ENCODE measurements at places on chromosomes 16 and 17.
A peak's percentile ranks its signal among the peaks of the same experiment; 100 is the strongest.

DNA sequence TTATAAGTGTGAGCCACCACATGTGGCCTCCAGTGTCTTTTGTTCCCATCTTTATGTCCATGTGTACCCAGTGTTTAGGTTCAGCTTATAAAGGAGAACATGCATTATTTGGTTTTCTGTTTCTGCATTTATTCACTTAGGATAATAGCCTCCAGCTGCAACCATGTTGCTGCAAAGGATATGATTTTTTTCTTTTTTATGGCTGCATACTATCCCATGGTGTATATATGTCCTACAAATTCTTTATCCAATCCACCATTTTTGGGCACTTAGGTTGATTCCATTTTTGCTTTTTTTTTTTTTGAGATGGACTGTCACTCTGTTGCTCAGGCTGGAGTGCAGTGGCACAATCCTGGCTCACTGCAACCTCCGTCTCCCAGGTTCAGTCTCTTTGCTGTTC is 32.9 kb downstream of the ATAD5 start:
- DNase-seq, result no peak

GRCh38 chr17:6753546-6753945 is 2.3 kb upstream of the XAF1 start:
- DNase-seq, result no peak

DNA sequence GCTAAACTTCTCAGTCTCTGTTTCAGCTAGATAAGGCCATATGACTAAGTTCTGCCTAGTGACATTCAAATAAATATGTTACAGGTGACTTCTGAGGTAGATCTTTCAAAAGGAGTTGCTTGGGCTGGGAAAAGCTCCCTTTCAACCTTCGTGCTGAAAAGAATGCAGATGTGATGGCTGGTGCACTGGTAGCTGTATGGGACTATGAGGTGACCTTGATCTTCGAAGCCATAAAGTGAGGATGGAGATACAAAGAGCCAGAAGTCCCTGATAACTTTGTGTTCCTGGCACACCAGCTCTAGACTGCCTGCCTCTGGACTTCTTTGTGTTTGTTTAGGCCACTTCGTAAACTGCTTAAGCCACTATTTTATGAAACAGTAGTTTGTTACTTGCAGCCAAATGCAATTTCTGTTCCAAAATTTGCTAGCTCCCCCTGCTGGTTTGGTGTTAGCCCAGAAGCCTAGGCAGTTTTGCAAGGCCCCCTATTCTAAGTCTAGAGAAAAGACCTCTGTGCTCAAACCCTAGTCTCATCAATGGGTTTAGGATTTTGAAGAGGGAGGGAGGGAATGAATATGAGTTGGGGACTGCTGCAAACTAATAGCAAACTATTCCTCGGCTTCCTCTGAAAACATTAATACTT is 23.3 kb upstream of the ERCC4 start:
- no peak for DNase-seq

DNA sequence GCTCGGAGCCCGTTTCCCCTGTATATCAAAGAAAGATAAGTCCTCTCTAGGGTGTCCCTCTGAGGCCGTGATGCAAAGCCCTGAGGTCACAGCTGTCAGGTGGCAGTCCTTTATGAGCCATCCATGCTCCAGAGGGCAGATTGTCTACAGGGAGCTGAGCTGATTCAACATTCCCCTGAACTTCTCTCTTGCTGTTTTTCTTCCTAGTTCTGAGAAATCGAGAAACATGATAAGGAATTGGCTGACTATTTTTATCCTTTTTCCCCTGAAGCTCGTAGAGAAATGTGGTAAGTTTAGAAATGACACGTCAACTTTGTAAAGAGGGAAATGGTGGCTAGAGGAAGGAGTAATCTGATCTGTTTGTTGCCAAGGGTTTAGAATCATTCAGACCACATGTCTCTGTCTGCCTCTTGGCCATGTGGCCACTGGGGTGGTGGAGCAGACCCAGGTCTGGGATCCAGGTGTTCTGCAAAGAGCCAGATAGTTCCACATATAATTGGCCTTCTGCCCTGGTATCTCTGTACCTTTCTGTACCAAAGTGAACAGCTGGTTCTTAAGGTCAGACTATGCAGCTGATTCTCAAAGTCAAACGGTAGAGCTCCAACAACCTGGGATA is 3.5 kb downstream of the CTNS start:
- DNase-seq, result peak; percentile 50

DNA sequence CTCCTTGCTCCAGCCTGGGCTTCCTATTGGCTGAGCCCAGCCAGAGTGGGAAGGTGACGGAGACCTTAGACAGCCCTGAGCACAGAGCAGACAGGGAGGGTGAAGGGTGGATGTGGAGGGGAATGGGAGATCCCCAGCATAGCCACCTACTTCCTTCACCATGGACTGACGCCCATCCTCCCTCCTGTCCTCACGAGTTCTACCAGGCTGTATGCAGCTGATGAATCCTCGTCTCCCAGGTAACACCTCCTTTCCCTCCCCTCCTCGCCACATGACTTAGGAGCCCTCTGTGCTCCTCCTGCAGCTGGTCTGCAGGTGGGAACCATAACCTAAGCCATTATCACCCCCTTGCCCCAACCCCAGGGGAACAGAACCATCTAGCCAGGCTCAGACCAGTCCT is 9.0 kb upstream of the CRHR1 start:
- DNase-seq, result no peak

DNA sequence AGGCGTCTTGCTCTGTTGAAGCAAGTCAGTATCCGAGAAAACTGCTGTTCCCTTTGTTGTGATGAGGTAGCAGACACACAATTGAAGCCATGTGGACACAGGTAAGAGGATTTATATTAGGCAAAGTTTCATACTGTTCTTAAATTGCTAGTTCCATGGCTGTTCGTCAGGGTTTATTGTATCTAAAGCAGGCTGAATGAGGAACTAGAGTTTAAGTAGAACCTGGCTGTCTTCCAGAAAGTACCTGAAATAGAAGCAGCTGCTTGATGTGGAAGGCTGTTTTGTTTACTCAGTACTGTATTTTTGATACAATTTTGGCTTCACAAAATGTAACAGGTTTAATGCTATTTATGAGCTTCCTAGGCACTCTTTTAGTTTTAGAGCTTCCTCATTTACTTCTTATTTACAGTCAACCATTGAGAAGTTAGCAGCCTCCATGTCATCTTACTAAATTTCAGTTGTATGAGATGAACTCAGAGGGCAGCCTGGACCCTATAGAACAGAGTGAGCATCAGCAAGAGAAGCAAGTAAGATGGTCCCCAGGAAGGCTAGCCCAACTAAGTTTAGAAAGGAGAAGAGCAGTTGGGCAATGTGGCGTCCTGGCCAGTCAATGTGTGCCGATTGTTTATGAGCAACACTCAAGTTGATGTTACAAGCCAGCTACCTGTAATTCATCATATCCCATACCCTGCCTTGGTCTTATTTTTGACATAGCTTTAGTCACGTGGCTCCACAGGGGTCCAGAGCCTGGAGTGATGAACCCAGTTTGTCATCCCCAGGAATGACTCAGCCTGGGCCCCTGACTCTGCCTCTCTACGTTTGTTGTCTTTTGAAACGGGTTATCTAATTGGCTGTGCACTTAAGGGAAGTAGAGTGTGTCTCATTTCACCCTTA is 9.7 kb upstream of the ARL2BP start:
- peak; percentile 31 for DNase-seq

DNA sequence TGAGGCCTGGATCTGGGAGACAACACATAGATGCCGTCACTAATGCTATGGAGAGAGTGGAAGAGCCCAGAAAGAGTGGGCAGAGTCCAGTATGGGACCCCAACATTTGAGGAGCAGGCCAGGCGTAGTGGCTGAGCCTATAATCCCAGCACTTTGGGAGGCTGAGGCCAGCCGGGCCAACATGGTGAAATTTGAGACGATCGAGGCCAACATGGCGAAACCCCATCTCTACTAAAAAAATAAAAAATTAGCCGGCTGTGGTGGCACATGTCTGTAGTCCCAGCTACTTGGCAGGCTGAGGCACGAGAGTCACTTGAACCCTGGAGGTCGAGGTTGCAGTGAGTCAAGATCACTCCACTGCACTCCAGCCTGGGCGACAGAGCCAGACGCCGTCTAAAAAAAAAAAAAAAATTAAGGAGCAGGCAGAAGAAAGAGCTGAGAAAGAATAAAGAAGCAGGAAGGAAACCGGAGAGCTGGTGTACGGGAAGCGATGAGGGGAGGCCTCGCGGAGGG is 6.0 kb upstream of the DNAI2 start:
- no peak for DNase-seq

DNA sequence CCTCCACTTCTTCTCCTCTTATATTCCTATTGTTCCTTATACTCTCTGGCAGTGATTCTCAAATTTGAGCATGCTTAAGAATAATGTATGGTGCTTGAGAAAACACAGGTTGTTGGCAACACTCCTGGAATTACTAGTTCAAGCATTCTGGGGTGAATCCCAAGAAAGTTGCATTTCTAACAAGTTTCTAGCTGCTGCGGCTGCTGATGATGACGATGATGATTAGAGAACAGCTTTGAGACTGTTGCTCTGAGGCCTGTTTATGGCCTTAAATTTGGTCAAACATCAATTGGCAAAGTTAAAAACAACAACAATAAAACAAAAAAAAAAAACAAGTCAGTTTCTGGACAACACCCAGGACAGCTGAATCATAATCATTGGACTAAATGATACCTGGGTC is 961.9 kb downstream of the CDH11 start:
- no peak for DNase-seq

GRCh38 chr16:23334457-23334853 is 32.4 kb downstream of the SCNN1B start:
- no peak for DNase-seq

GRCh38 chr16:85561248-85562092 is 51.7 kb upstream of the GSE1 start:
- DNase-seq, result no peak

GRCh38 chr16:79810449-79811189 is 210.1 kb upstream of the MAF start:
- DNase-seq, result no peak

- DNase-seq, result peak; percentile 71
These were observed 43.6 kb downstream of the SMG6 start for GRCh38 chr17:2259769-2260536.

DNA sequence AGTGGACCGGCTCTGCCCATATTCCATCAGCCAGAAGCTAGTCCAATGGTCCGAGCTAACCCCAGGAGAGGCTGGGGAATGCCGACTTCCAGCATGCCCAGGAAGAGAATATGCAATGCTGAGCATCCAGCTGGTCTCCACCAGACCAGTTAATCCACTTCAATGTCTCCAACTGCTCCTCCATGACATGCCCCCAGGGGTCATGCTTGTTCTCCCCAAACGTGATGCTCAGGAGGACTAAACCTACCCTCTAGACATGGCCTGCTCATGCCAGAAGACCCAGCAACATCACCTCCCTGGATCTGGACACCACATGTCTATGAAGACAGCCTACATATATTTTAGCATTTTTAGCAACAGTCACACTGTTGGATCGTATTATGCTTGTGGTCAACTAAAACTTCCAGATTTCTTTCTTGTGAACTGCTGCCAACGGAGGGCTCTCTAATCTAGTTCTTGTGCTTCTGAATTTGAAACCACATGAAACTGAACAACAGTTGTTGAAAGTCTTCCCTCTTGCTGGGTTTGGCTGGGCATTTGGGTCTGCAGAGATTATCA is 245.1 kb downstream of the SOX9 start:
- no peak for DNase-seq

- DNase-seq, result no peak
These were observed 14.9 kb upstream of the TBX21 start for GRCh38 chr17:47717979-47718621.

GRCh38 chr17:70420861-70421445 is 251.6 kb downstream of the KCNJ2 start:
- no peak for DNase-seq

DNA sequence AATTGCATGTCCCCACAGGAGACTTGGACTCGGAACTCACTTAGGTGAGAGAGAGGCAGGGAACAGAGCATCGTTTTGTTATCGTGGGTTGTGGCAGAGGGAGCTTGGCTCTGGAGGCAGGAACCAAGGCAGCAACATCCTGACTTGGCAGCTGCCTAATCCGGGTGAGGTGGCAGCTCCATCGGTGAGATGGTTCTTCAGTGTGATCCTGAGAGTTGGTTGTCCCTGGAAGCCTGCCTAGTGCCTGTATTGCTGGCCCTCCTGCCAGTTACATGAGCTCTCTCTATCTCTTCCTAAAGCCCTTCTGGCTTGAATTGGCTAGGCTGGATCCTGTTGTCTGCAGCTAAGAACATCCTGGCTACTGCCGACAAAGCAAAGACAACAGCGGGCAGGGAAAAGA is 19.9 kb upstream of the SEC14L1 start:
- no peak for DNase-seq

- DNase-seq, result no peak
These were observed 567 bp downstream of the HSD17B1 start for GRCh38 chr17:42553161-42553818.

DNA sequence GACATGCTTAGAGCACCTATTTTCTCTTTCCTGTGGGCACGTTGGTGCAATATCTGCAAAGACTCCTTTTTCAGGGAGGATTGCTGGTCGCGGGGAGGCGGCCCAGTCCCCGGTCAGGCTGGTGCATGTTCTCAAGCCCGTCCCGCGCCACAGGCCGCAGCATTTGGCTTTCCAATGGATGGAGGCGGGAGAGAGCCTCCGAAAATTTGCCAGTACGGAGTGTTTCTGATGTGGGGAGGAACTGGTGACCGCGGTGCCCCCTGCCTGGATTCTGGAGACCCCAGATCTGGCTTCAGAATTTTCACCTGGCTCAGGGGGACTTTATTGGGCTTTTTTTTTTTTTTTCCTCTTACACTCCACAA is 2.3 kb downstream of the CMIP start:
- DNase-seq, result no peak

- no peak for DNase-seq
These were observed 212.3 kb downstream of the ZNF423 start for GRCh38 chr16:49643429-49644144.

GRCh38 chr17:65433157-65433556 is 128.3 kb downstream of the AXIN2 start:
- no peak for DNase-seq

- DNase-seq, result no peak
These were observed 5.2 kb upstream of the GUCY2D start for GRCh38 chr17:7997186-7997585.

GRCh38 chr17:28773736-28774135 is 29.9 kb downstream of the TRAF4 start:
- DNase-seq, result no peak

GRCh38 chr17:46851029-46851741 is at the start of gene WNT9B:
TSS of gene WNT9B (plus strand) at chr17:46851583. CDS start at chr17:46851639, 56 bp downstream.
- DNase-seq, result no peak

GRCh38 chr17:80443916-80444643 is 29.1 kb downstream of the ENDOV start:
- no peak for DNase-seq
